EH (cell line): ENCODE measurements at places on chromosomes 16 and 17.

- DNase-seq: peak; percentile 26
These were observed 487.5 kb upstream of the SALL1 start for GRCh38 chr16:51638339-51639135.

GRCh38 chr17:64097196-64097936, 32.6 kb downstream of the ERN1 start:
- DNase-seq: peak; percentile 81

DNA sequence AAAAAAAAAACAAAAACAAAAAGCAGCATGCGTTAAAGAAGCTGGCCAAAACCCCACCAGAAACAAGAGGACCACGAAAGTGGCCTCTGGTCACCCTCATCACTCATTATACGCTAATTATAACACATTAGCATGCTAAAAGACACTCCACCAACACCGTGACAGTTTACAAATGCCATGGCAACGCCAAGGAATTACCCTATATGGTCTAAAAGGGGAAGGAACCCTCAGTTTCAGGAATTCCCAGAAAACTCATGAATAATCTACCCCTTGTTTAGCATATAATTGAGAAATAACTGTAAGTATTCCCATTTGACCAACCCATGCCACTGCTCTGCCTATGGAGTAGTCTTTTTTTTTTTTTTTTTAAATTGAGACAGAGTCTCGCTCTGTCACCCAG, 77.6 kb downstream of the EMP2 start:
- no peak for DNase-seq

GRCh38 chr17:40355123-40355803, 9.3 kb downstream of the GJD3 start:
- DNase-seq: peak; percentile 55

DNA sequence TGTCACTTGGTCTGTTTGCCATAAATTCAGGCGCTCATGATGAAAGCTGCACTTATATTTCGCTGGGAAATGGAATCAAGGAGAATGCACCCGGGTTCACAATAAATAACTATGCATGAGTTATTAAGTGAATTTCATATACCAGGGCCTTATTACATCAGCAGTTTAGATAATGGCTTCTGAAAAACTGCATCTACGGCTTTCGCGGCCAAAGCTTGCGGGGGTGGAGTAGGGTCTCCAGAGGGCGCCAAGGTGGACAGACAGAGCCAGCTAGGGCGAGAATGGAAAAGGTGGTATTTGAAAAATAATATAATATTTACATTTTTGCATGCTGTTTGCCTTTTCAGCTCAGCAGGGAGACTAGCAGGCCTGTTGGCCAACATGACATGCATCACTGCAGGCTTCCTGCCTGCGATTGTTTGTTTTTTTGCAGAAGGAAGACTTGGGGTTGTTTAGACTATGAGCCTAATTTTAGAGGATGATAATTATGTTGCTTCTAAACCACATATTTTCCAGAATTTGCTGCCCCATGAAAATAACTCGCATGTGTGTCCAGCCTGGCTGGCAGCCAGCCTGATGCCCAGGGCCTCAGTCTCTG, 173.8 kb upstream of the IRX3 start:
- DNase-seq: peak; percentile 70

DNA sequence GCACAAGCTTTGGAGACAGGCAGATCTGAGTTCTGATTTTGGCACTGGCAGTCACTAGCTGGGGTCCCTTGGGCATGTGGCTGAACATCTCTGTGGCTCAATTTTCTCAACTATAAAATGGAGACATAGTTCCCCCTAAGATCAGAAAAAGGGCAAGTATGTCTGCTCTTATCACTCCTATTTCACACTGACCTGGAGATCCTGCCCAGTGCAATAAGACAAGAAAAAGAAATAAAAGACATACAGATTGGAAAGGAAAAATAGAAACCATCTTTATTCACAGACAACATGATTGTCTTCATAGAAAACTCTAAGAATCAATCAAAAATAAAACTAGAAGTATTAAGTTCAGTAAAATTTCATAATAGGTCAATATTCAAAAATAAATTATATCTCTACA, 56.0 kb upstream of the LHX1 start:
- DNase-seq: no peak

GRCh38 chr16:89019511-89019910, 42.5 kb upstream of the CBFA2T3 start:
- no peak for DNase-seq

DNA sequence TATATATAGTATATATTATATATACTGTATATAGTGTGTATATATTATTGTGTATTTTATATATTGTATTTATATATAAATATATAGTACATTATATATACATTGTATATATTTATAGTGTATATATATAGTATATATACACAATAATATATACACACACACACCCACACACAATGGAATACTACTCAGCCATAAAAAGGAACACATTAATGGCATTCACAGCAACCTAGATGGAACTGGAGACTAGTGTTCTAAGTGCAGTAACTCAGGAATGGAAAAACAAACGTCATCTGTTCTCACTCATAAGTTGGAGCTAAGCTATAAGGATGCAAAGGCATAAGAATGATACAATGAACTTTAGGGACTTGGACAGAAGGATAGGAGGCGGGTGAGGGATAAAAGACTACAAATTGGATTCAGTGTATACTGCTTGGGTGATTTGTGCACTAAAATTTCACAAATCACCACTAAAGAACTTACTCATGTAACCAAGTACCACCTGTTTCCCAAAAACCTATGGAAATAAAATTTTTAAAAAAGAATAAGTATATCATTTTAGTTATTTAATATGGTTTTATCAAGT, 201.9 kb upstream of the CDH11 start:
- no peak for DNase-seq

GRCh38 chr17:21025451-21025850, 17.4 kb downstream of the USP22 start:
- DNase-seq: no peak

DNA sequence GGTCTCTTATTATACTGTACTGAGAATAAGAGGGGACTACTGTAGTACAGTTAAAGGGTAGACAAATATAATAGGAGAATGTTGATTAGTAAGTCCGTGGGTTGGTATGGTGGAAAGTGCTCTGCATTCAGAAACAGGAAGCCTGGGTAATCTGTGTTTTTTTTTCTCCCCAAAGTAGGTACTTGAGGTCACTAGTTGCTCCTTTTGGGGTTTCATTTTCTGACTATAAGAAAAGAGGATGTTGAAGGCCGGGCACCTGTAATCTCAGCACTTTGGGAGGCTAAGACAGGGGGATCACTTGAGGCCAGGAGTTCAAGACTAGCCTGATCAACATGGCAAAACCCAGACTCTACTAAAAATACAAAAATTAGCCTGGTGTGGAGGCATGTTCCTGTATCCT, 42.0 kb upstream of the MMD start:
- DNase-seq: no peak

DNA sequence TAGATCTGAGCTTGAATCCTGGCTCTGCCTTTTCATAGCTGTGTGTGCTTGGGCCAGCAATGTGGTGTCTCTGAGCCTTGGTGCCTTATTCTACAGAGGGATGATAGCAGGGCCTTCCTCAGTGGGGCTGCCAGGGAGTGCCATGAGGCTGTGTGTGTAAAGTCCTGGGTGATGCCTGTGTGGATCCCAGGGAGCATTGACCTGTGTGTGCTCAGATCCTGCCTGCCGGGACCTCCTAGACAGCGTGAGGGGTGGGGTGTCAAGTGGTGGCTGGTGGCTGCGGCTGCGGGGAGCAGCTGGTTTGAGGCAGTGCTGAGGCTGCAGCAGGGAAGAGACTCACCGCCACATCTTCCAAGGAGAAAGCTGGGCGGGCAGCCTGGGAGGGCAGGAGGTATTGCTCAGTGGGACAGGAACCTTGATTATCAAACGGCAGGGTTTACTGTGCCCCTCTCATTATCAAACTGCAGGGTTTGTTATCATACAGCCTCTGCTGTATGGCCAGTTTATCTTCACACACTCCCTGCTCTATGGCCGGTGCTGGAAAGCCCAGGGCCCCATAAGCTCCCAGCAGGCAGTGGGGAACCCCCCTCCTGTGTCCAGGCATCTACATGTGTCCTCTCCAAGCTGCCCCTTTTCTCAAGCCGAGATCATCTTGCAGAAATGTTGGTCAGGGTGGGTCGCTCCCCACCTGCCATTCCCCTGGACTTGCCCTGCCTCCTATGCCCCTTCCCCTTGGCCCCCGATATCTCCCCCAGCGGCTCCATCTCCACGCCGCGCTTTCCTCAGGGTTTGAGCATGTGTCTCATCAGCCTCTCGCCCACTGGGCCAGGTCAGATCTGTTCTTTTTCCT, 3.1 kb upstream of the ADCY7 start:
- DNase-seq: no peak

GRCh38 chr17:47728214-47728877, 4.7 kb upstream of the TBX21 start:
- no peak for DNase-seq

DNA sequence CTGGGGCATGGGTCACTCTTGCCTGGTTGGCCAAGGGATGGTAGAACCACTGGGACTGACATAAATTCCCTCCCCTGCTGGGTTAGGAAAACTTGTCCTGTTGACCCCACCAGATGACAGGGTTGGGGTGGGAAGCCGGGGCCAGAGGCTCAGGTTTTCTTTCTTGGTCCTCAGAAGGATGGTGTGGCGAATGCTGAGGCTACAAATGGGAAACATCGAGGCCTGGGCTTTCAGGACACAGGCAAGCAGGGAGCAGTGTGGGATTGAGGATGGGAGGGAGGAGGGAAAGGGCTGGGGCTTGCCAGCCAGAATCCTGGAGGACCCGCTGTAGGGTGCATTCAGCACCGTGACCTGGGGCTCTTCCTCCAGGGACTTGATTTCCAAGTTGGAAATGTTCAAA, 14.5 kb upstream of the PLEKHG4 start:
- DNase-seq: no peak

- peak; percentile 89 for DNase-seq
These were observed 15.5 kb downstream of the MAP1LC3B start for GRCh38 chr16:87407511-87408112.

- DNase-seq: no peak
These were observed 122.5 kb downstream of the DNAH9 start for GRCh38 chr17:11720816-11721215.

GRCh38 chr16:27417047-27417671, 15.2 kb downstream of the IL21R start:
- no peak for DNase-seq

DNA sequence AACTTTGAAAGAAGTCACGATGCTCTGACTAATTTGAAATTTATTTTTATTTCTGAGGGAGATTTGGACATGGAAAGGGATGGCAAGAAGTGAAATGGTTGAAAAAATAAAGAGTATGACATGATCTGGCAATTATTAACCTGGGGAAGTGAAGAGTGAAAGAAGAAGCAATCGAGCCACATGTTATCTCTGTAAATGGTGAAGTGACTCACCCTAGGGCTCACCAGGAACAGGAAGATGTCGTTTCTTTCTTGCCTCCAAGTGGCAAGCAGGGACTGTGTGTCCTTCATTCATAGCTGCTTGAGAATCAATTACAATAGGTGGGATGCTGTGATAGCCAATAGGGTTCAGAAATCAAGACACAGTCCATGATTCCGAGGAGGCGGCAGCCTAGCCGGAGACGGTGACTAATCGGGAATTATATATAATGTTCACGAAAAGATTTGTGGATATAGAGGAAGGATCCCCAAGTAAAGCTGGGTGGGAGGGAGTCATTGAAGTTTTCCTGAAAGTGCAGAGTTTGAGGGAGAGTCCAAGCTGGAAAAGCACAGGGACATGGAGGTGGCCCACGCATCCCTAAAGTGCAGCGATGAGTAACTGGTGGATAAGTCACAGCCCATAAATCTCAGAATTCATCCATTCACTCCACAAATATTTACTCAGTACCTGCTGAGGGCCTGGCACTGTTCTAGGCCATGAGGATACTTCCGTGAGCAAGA, 18.2 kb upstream of the KRT20 start:
- DNase-seq: peak; percentile 83

GRCh38 chr16:88818575-88818874, 6.8 kb upstream of the APRT start:
- DNase-seq: no peak

GRCh38 chr16:49189286-49189685, 92.4 kb downstream of the CBLN1 start:
- peak; percentile 26 for DNase-seq

DNA sequence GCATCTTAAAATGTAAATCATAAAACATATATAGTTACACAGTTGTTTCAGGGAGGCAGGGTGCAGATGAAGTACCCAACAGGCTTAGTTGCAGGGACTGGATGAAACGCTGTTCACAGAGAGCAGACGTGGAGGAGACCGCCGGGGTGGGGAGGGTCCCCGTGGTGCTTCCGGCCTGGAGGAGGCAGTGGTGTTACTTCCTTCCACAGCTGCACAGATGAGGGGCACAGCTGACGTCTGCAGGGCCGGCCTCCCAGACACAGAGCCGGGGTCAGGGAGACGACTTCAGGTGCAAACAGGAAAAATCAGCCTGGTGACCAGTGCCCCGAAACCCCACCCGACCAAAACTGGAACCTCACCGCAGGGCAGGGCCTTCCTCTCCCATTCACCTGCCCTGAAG, 17.1 kb downstream of the SPIRE2 start:
- DNase-seq: no peak

GRCh38 chr17:77875051-77875780, 83.3 kb upstream of the TNRC6C start:
- peak; percentile 87 for DNase-seq
